NCI-H1105 treated with DMSO at 0.1 percent for 48 hours (cell line): ENCODE measurements at places on chromosomes 1 and 21.

- DNase-seq: peak; percentile 58
These were observed 1.2 kb downstream of the MTF2 start for GRCh38 chr1:93080179-93080823.

DNA sequence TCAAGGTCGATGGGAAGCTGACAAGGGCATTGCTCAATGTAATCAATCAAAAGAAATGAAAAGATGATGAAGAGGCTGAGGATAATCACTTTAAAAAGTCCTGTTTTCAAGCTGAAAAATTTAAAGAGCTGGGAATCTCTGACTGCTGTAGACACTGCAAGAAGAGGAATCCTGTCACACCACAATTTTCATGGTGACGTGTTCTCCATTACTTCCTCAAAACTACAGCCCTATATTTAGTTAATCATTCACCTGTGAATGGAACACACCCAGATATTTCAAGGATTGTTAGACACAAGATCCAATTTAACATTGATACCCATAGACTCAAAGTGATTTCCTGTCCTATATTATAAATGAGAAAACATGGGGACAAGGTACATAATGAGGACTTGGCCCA lies 1048.3 kb downstream of the AMY1C start:
- no peak for DNase-seq

DNA sequence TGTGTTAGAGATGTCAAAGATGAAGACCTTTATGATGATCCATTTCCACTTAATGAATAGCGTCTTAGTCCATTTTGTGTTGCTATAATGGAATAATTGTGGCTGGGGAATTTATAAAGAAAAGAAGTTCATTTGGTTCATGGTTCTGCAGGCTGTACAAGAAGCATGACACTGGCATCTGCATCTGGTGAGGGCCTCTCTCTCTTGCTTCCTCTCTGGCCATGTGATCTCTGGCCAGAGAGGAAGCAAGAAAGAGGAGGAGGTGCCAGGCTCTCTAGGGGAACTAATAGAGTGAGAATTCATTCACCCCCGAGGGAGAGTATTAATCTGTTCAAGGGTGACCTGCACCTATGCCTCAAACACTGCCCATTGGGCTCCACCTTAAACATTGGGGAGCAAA lies 242.8 kb downstream of the DISC1 start:
- DNase-seq: no peak

- no peak for DNase-seq
These were observed 169.2 kb upstream of the HP1BP3 start for GRCh38 chr1:20956272-20956671.

DNA sequence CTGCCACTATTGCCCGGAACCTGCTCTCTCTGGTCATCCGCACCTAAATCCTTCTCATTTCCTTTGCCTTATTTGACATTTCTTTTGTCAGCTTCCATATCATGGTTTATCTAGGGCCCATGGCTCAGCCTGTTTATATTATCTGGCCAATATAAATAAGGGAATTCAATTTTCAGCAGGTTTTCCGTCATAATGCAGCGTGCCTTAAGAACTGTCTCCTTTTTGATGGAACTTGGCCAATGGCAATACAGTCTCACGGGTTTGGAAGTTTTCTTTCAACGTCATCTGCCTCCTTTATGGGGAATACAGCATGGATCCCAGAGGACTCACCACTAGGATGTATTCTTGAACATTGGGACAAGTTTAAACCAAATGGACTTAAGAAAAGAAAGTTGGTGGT lies 77.8 kb upstream of the KIAA0040 start:
- no peak for DNase-seq

DNA sequence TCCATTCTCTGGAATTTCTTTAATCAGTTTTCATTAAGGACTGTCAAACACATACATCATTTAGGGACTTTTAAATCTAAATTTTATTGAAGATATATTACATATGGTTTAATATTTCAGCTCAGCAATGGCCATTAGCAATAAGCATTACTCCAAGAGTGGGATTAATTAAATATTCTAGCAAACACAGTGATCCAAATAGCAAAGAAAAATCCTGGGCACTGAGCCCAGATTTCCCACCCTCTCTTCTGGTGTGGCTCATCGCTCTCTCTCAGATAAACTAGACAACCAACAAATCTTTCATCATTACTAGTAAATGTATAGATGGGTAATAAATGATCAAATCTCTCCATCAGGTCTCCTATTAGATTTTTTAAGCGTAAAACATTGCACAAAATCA lies 53.5 kb upstream of the FOXD3 start:
- peak; percentile 73 for DNase-seq

DNA sequence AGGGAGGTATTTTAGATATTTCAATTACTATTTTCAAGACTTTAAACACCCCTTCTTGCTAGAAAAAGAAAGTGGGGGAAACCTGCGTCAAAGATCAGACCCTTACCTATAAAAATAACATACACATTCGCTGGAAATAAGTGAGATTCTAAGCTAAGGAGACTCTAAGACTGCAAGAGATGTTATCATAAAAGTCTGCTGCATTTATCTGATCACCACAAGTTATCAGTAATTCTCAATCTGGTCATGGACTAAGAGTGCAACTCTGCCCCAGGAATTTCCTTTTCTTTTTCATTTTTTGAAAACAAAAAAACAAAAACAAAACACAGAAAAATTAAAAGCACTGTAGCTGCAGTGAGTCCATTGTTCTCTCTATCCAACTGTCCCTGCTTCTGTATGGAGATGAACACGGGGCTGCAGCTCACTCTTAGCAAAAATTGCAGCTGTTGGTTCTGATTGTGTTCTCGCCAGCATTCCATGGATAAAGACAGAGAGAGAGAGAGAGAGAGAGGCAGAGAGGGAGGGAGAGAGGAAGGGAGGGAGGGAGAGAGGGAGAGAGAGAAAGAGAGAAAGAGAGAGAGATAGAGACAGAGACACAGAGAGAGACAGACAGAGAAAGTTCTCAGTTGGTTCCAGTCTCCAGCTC lies 14.1 kb downstream of the XKR8 start:
- no peak for DNase-seq
